H7 (cell line): ENCODE measurements at places on chromosomes 4 and X. TPM values are rescaled to one million over a fixed set of nuclear protein-coding genes. Genes with fewer than 3 reads are reported as not detected.

GRCh38 chr4:10721616-10722015, 37.0 kb upstream of the CLNK start:
- no peak for DNase-seq

The FGB gene
- total RNA-seq = not detected in 2 replicates

GRCh38 chr4:40530961-40531635, 98.6 kb downstream of the RBM47 start:
- DNase-seq = no peak

- no peak for DNase-seq
These were observed 34.4 kb downstream of the RAP2C start for GRCh38 chrX:132184871-132185270.

DNA sequence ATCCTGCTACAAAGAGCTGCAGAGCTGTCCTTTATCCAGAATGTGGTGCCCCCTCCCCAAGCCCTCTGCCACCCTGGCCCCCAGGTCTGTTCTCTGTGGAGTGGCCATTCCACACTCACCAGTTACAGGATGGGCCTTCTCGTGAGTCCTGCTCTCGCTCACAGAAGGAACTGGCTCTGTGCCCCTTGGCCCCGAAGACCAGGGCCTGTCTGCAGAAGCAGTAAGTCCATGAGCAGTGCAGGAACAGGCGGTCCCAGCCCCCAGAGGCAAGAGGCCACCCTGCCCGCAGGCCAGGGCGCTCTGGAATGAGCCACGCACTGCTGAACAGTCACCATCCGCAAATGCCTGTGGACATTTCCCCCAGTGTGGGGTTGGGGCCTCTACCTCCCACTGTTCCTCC, 92.2 kb downstream of the DCTD start:
- DNase-seq = peak; percentile 31

- no peak for DNase-seq
These were observed 39.6 kb downstream of the RUFY3 start for GRCh38 chr4:70761276-70761816.

DNA sequence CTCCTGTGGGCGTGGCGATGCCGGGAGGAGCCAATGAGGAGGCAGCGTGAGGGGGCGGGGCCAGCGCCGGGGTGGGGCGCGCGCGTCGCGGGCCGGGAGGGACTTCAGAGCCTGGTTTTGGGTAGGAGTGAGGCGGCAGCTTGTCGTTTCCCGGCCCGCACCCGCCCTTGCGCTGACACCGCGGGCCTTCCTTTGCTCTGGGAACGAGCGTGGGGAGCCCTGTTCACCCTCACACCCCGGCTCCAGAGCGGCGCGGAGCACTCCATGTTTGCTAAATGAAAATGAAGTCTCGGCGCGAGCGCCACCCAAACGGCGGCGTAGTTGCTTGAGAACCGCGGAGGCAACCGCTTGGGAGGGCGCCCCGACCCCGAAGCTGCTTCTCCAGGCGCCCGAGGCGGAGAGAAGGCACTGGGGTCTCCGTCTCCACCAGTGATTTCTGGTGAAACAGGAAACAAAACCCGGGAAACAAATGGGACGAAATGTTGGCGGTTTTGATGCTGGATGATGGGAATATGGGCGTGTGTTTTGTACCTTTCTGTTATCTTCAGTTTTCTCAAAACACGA, 497 bp upstream of the GRPEL1 start:
- DNase-seq = no peak

GRCh38 chr4:182818926-182819730, 98.1 kb downstream of the DCTD start:
- DNase-seq = peak; percentile 40

The MAGEA12 gene
- total RNA-seq = not detected in 2 replicates

The PPP1R2C gene
- not detected in 2 replicates for total RNA-seq

The CFAP47 gene
- total RNA-seq = 0.07 TPM in 1 of 2 replicates, not detected in the other

GRCh38 chr4:112702892-112703291, 65.9 kb downstream of the LARP7 start:
- DNase-seq = no peak

GRCh38 chr4:157421365-157421764, 200.8 kb downstream of the GRIA2 start:
- DNase-seq = no peak

The KDR gene
- 29.7 and 50.6 TPM in 2 replicates for total RNA-seq

GRCh38 chr4:139700568-139700967, 34.9 kb downstream of the MGST2 start:
- no peak for DNase-seq

The SPANXD gene
- total RNA-seq = not detected in 2 replicates

The SPANXN4 gene
- not detected in 2 replicates for total RNA-seq

DNA sequence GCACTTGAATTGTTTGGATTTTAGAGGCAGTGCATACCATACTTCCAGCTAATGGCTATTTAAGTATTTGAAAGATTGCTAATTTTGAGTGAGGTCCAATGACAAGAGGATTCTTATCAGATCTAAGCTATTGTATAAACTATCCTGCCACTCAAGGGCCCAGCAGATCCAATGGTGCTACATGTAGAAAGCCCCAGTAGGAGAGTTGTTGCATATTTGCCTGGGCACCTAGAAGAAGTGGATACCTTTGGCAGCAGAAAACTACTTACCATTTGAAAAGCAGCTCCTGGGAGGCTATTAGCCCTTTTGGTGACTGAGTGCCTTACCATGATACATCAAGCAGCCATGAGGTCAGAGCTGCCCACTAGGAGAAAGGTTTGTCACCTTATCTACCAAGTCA, 447.3 kb downstream of the C4orf33 start:
- no peak for DNase-seq

The SSX1 gene
- 0.14 and 0.18 TPM in 2 replicates for total RNA-seq

DNA sequence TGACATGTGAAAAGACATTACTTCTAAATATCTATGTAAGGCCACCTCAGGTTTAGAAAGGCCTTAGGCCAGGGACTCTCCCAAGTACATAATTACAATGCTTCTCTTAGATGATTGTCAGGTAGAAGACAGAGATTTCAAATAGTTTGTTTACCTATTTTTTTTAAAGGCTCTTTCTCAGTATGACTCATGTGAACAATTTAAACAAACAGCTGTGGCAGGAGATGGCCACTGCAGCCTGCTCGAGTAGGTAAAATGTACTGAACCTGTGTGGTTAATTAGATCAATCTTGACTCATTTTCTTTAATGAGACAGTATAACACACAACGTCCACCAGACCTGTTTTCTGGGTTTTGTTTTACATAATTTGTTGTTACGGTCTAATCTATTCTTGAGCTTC, 50.2 kb downstream of the LEF1 start:
- no peak for DNase-seq

- DNase-seq = peak; percentile 51
These were observed 93.9 kb upstream of the FRMPD3 start for GRCh38 chrX:107355533-107355932.

DNA sequence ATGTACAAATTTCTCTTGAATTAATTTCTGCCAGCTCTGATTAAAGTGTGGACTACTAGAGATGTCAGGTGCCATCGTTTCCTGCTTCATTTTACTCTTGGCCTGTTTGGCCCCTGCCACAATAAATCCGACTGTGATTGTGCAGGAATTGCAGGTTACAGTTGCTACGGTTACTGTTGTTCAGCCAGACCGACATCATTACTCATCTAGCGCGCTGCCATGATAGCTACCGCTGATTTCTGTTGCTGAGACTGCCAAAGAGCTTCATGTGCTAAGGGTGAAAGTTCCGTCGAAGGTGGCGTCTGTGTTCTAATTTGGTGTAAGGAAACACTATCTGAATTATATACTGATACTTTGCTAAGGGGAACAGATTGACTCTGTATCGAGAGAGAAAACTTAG, 22.1 kb downstream of the SLIT2 start:
- DNase-seq = no peak

GRCh38 chrX:148871422-148872160, 371.2 kb downstream of the AFF2 start:
- no peak for DNase-seq

DNA sequence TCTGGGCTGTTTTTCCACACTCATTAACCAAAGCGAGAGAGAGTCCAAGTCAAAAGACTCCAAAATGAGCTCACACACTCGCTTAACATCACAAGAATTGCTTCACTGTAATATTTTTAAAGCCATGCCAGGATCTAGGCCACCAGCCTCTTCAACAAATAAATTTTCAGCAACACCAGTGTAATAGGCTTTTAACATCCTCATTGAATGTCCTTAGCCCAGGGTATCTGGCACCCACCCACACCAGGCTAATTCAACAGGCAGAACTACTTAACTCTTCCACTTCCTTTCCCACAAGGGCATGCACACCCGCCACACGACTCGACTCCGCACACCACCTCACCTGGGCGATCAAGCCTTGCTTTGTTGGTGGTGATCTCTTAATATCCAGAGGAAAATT, 34.2 kb downstream of the FAT1 start:
- DNase-seq = peak; percentile 1

DNA sequence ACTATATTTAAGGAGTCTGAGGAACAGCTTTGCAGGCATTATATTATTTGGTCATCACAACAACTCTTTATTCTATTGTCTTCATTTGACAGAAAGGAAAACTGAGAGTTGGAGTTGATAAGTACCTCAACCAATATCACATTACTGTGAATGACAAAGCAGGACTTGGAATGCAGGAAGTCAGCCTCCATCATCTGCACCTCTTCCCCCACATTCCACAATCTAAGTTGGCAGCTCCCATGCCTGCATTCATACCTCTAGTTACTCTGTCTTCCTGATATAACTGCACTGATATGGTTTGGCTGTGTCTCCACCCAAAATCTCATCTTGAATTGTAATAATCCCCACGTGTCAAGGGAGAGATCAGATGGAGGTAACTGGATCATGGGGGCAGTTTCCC, 356.7 kb downstream of the GALNTL6 start:
- DNase-seq = no peak

- DNase-seq = no peak
These were observed 469.0 kb downstream of the IDS start for GRCh38 chrX:149036086-149036485.

DNA sequence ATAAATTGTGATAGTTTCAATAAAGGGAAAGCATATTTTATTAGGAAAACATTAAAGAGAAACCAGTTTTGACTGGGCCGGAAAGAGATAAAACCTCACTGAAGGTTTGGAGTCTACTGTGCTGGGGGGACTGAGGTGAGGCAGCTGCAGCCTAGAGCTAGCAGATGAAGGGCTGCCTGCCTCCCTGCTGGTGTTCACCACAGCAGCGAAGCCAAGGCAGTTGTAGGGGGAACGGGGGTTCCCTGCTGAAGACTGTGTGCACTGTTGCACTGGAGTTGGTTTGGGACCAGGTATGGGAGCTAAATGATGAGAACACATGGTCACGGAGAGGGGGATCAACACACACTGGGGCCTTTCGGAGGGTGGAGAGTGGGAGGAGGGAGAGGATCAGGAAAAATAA, 546.5 kb upstream of the SMIM31 start:
- DNase-seq = no peak

- no peak for DNase-seq
These were observed 1527.8 kb downstream of the STIM2 start for GRCh38 chr4:28388471-28388870.

The IQSEC2 gene
- 13.4 and 16.9 TPM in 2 replicates for total RNA-seq

DNA sequence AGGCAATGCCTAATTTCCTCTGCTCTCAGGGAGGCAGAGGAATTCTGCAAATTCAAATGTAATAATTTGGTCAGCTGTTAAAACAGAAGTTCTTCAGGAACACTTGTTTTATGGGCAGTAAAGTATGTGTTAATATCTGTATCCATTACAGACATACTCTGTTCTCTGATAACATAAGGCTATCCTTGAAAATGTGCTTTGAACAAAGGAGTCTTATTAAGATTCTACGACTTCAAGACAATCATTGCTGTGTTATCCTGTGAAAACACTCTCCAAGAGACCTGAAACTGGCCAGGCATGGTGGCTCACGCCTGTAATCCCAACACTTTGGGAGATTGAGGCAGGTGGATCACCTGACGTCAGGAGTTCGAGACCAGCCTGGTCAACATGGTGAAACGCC, 1.9 kb upstream of the CFP start:
- no peak for DNase-seq

DNA sequence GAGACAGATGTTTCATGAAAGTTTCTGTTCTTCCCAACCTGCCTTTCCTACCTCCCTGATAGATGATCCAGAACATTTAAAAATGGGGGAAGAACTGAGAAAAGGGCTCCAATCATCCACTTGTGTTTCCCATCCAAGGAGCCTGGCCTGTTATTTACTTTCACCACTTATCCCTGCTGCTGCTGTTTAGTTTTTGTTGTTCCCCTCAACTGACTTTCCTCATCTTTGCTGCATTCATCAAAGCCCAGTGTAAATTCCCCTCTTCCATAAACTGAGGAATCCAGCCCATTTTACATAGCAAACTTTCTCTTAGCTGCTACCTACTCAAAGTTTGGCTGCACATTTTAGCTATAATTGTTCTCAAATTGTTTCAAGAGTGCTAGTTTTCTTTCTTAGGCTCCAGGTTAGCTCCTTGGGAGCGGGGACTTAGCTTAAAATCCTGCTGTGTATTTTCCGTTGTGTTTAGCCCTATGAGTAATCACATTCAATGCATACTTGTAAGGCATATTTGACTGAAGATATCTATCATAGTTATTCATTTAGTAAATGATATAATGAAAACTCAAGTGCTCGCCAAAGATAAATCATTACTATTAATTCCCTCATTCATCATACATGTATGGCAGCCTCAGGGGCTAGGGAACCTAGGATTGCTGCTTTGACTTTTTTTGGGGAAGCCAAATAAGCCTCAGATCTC, 1.4 kb upstream of the PTPN13 start:
- no peak for DNase-seq

- peak; percentile 46 for DNase-seq
These were observed 161.6 kb upstream of the PRDX4 start for GRCh38 chrX:23505531-23506303.

DNA sequence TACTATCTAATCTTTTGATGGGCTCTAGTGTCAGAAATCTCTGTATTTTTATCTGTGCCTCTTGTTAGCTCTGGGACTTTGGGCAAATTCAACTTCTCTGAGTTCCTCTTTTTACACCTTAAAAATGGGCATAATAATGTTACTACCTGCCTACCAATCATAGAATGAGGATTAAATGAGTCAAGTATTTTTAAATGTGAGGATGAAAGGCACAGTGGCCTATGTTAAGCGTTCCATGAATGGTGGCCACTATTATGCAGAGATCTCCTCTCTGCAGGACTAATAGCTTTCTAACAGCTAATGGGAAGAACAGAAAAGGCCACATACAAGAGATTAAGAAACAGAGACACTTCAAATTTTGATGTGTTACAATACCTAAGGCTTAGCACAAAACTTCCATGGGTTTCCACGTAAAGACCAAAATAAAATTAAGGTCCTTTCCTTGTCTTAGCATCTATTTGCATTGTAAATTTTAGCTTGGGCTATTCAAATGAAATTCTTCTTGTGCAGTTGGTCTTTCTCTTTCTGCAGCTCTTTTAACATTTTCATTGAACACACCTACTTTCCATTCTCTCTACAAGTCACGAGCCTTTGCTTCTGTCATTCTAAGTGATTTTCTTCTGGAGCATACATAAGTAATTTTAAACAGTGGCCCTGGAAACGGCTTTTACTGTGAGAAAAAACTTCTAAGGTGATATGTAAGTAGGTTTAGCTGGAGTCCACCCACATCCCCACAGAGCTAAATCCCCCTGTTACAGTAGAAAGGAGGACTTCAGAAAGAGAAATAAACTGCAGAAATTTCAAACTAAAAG, 117.9 kb upstream of the MED14 start:
- DNase-seq = peak; percentile 34
